ENCODE measurements at places on chromosomes 13 and 19.
A peak's percentile ranks its signal among the peaks of the same experiment; 100 is the strongest.

- H3K4me3 ChIP-seq: no peak overlapping the region
- peaks cover 6% of the 10 kb centered on the region for H3K4me1 ChIP-seq
- no peaks in the 10 kb centered on the region for H3K36me3 ChIP-seq
These were observed 17.7 kb upstream of the KLF5 start for GRCh38 chr13:73040968-73041596.

GRCh38 chr13:30846866-30847265, 59.2 kb upstream of the MEDAG start:
- H3K27me3 ChIP-seq: no peaks in the 10 kb centered on the region
- H3K4me3 ChIP-seq: no peak overlapping the region
- DNase-seq: no peak

GRCh38 chr13:70107125-70107497, 515 bp upstream of the ATXN8OS start:
- DNase-seq: no peak
- H3K36me3 ChIP-seq: no peaks in the 10 kb centered on the region
- H3K27ac ChIP-seq: no peak overlapping the region

- H3K4me3 ChIP-seq: no peak overlapping the region
- peaks cover 2% of the 10 kb centered on the region for H3K27me3 ChIP-seq
- H3K27ac ChIP-seq: no peak overlapping the region
- no peak for DNase-seq
- peaks cover 25% of the 10 kb centered on the region for H3K4me1 ChIP-seq
These were observed 501.0 kb downstream of the FOXO1 start for GRCh38 chr13:40165316-40165932.

GRCh38 chr13:73870970-73871935, 263.0 kb downstream of the KLF12 start:
- peaks cover 27% of the 10 kb centered on the region for H3K4me1 ChIP-seq
- no peaks in the 10 kb centered on the region for H3K27me3 ChIP-seq
- peak overlapping the region; percentile 96 for H3K27ac ChIP-seq
- H3K36me3 ChIP-seq: no peaks in the 10 kb centered on the region
- DNase-seq: no peak
- peak overlapping the region; percentile 66 for H3K4me3 ChIP-seq

- H3K4me1 ChIP-seq: peaks cover 43% of the 10 kb centered on the region
- no peak for DNase-seq
- peaks cover 25% of the 10 kb centered on the region for H3K36me3 ChIP-seq
These were observed 2.8 kb downstream of the DMPK start for GRCh38 chr19:45779231-45780145.

DNA sequence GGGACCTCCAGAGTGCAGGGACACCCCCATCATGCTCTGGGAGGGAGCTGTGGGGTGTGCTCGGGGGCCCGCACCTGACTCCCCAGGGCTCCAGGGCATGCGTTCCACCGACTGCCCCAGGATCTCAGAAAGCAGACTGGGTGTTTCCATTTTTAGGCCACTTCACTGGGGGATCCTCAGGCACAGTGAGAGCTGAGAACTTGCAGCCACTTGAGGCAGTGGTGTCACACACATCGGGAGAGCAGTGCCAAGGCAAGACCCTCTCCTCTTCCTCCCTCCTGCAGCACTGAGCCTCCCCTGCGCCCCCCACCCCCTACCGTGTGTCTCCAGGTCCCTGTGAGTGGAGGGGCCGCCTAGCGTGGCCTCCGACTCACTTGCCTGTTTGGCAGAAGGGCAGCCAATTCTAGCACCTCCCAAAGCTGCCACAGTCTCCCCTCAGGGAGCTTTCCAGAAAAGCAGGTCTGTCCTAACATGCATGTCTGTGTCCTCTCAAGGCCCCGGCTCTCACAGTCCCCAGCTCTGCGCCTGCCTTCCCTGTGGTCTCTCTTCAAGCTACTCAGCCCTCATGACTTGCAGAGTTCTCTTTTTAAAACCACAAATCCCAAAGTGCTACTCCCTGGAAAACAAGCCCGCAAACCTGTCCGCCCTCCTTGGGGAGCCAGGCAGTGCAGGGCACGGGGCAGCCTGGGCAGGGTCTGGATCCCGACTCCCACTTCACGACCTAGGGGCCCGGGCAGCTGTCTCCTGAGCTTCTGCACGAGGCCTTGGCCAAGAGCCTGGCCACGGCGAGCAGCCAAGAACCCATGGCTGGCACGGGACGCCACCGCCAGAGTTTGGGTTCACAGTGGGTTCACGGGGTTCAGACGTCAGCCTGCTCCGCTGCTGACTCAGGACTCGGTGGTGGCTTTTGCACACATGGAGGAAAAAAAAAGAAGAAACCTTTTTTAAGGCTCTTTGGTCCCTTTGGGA, 94.1 kb downstream of the STK24 start:
- peak overlapping the region; percentile 63 for H3K4me3 ChIP-seq
- peak overlapping the region; percentile 99 for H3K27ac ChIP-seq
- H3K4me1 ChIP-seq: peaks cover 80% of the 10 kb centered on the region
- no peaks in the 10 kb centered on the region for H3K27me3 ChIP-seq
- H3K36me3 ChIP-seq: peaks cover 3% of the 10 kb centered on the region
- DNase-seq: no peak

DNA sequence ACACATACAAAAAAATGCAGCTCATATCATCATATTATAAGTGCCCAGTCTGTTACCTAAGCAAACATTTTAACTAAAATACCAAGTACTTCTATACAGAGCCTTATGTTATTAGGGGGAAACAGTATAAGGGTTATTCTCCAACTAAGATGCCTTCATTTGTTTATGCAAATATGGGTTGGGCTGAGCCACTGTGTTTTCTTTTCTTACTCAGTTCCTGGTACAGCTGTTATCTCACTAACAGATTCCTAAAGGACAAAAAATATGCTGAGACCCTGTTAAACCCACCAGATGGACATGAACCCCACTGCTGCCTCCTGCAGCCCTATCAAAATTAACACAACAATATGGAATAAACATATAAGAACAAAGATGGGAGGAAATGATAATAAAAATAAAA, 34.5 kb upstream of the SMAD9 start:
- no peak overlapping the region for H3K27ac ChIP-seq
- peaks cover 20% of the 10 kb centered on the region for H3K36me3 ChIP-seq
- H3K27me3 ChIP-seq: no peaks in the 10 kb centered on the region
- no peak overlapping the region for H3K4me3 ChIP-seq
- H3K4me1 ChIP-seq: peaks cover 3% of the 10 kb centered on the region

DNA sequence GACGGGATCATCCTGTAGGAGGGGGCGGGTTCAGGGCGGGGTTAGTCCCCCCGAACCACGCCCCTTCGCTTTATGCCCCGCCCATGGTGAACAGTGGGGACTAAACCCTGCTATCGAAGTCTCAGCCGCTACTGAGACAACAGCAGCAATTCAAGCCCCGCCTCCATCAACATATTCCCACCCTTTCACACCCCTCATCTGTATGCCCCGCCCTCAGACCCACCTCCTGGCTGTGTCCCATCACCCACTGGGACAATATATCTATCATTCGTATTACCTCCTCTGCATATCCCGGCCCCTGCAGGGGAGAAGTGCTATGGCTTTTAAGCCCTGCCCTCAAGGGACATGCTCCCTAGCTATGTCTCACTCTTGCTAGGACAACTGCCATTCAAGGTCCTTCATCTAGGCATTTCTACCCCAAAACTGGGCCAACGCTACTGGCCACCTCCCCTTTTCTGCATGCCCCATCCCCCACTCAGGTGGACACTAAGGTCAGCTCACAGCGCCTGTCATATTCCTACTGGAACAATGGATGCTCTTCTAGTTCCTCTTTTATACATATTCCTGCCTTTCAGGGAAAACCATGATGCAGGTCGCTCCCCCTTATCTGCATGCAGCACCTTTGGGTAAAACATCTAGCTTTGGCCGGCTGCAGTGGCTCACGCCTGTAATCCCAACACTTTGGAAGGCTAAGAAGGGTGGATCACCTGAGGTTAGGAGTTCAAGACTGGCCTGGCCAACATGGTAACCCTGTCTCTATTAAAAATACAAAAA, 11.9 kb downstream of the LRFN1 start:
- peak; percentile 50 for DNase-seq
- H3K36me3 ChIP-seq: peaks cover 5% of the 10 kb centered on the region
- no peak overlapping the region for H3K4me3 ChIP-seq
- H3K4me1 ChIP-seq: peaks cover 12% of the 10 kb centered on the region
- H3K27me3 ChIP-seq: peaks cover 42% of the 10 kb centered on the region

DNA sequence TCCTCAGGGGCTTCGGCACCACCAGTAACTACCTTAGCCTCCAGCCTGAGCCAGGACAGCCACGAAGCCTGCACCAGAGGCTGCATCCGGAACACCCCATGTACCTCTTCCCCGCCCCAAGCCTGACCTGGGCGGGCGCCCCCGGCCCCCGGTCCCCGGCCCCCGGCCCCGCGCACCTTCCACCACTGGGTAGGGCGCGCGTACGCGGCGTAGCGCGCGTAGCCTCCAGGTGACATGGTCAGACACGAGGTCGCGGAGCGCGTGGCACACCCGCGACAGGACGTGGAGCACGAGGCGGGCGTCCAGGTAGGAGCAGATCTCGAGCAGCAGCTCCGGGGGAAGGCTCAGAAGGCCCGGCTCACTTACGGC, 450 bp downstream of the FBXW9 start:
- H3K36me3 ChIP-seq: peaks cover 10% of the 10 kb centered on the region
- H3K4me1 ChIP-seq: peaks cover 10% of the 10 kb centered on the region
- H3K27ac ChIP-seq: no peak overlapping the region

DNA sequence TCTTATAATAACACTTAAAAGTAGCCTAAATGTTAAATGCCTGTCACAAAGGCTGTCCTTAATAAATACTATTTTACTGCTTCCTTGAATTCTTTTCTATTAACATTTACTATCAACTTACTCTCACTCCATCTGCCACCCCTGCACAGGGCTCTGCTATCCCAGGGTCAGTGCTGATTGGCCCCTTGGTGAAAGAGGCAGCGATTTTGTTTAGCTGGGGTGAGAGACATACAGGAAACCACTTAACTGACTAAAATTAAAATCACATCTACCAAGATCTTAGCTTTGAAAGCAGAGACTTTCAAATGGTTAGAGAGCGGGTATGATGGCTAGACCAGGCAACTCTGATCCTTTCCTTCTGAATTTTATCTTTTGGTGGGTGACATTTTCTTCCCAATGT, 149.9 kb upstream of the HTR2A start:
- peaks cover 1% of the 10 kb centered on the region for H3K36me3 ChIP-seq
- no peak for DNase-seq
- H3K4me1 ChIP-seq: no peaks in the 10 kb centered on the region
- no peak overlapping the region for H3K27ac ChIP-seq
- H3K4me3 ChIP-seq: no peak overlapping the region
- H3K27me3 ChIP-seq: peaks cover 13% of the 10 kb centered on the region

- no peaks in the 10 kb centered on the region for H3K36me3 ChIP-seq
- no peak overlapping the region for H3K27ac ChIP-seq
- peaks cover 5% of the 10 kb centered on the region for H3K4me1 ChIP-seq
- DNase-seq: no peak
These were observed 411.8 kb downstream of the KCTD12 start for GRCh38 chr13:76474356-76474755.

- H3K36me3 ChIP-seq: no peaks in the 10 kb centered on the region
- H3K4me1 ChIP-seq: peaks cover 50% of the 10 kb centered on the region
- DNase-seq: no peak
- H3K27ac ChIP-seq: no peak overlapping the region
- H3K4me3 ChIP-seq: no peak overlapping the region
These were observed 28.2 kb downstream of the GPC6 start for GRCh38 chr13:93254775-93255174.

DNA sequence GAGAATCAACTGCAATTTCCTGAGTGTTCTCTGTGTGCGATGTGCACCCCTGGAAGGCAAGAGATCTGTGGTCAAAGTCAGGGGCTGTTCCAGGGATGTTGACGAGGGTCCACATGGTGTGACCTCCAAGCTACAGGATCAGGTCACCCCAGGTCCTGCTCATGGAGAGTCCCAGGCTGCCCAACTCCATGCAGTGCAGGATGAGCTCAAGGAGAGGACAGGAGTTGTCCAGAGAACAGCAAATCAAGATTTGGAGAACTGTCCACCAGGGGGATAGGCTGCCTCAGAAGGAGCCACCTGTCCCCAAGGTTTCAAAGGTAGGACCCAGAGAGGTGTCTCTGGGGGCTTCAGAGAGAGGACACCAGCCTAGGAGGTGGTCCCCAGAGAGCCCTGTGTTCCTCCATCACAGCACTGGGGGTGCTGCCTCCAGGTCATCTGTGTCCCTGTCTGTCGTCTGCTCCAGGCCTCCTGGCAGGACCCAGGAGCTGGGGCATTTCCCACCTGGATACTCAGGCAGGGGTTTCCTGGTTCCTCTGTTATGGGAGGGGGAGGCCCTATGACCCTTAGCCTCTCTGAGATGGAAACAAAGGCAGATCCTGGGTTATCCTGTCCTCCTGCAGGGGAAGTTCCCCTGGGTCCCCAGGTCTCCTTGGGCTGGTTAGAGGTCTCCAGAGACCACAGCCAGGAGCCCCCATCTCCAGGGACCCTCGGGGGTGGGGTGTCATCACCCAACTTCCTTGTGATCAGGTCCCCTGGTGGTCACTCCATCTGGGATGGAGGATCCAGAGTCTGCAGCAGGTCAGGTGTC, 2.1 kb upstream of the CEACAM7 start:
- H3K4me1 ChIP-seq: no peaks in the 10 kb centered on the region
- no peak overlapping the region for H3K4me3 ChIP-seq
- no peaks in the 10 kb centered on the region for H3K36me3 ChIP-seq
- H3K27ac ChIP-seq: no peak overlapping the region
- DNase-seq: no peak
- peaks cover 5% of the 10 kb centered on the region for H3K27me3 ChIP-seq

- peaks cover 37% of the 10 kb centered on the region for H3K4me1 ChIP-seq
- no peaks in the 10 kb centered on the region for H3K36me3 ChIP-seq
- no peak overlapping the region for H3K4me3 ChIP-seq
- H3K27me3 ChIP-seq: no peaks in the 10 kb centered on the region
- DNase-seq: no peak
- peak overlapping the region; percentile 2 for H3K27ac ChIP-seq
These were observed 1.2 kb upstream of the KATNAL1 start for GRCh38 chr13:30308548-30308947.

DNA sequence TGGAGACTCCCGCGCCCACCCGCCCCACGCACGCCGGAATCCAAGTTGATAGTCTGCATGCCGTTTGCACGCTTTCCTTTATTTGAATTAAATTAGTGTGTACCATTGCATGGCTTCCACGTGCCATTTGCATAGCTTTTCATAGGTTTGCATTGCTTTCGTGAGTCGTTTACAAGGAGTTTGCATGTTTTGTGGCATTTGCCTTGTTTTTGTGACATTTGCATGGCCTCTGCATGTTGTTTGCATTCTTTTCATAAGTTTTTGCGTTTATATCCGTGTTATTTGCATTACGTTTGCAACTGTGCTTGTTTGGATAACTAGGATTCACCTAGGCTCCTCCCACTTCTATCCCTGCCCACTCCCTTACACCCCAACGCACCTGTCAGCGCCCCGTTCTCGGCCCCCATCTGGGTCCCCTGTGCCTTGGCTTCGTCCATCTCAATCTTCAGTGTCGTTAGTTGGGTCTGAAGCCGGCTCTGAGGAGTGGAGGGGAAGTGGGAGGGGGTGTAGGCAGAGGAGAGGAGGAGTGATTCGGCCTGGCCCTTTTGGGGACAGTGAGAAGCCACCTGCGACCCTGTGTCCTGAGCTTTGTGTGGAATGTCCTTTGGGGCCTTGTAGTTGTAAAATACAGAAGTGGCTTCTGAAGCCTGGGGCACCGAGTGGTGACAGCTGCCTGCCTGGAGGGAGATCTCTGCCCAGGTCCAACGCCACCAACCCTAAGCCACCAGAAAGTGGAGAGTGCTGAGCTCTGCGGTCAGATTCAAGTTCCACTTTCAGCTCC, 2.4 kb downstream of the CCDC194 start:
- H3K27me3 ChIP-seq: no peaks in the 10 kb centered on the region
- no peaks in the 10 kb centered on the region for H3K36me3 ChIP-seq

All from chondrocyte (in vitro differentiated cells).